ENCODE measurements at places on chromosomes 3 and 15.

- peak; percentile 68 for DNase-seq
Measured at GRCh38 chr15:101258238-101259144, 6.6 kb upstream of the CHSY1 start.

DNA sequence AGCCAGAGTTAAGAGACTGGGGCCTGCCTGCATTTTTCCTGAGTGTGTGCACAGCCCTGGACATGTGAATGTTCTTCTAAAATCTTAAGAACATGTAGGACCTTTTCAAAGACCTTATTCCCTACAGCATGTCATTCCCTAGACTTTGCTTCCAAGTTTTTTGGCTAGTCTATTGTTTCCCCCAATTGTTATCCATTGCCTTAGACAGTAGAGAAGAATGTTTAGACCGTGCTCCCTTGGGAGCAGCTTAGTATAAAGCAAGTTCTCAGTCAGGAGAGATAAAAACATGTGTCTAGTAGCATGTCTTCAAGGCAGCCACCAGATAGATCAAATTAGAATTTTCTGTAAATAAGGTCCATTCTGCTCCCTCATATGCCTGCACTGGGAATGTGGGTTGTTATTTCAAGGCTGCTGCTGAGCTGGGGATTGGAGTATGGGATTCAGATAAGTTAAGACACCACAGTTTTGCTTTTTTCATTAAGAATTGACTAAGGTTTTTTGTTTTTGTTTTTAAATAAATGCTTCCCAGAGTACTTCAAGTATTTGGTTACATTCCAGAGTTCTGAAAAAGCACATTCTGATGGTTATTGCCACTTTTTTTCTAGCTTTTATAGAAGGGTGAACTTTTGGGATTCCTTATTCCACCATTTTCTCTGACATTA lies 246.7 kb downstream of the RORA start:
- no peak for DNase-seq

- DNase-seq: no peak
Measured at GRCh38 chr15:29452881-29453731, 183.5 kb upstream of the NSMCE3 start.

DNA sequence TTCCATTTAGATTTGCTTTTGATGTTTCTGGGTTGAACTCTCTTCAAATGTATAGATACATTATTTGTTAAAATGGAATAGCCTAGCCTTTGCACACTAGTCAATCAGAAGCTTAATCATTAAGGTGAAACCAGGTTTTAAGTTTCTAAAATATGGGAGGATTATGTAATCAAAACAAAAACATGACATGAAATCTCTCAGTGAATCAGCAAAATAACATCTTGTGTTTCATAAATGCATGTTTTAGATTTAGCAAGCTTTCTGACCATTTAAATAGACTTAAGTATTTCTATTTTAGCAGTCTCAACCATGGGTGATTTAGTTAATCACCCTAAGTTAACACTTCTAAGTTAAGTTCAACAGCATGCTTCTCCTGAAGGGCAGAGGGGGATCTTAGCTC lies 11.3 kb downstream of the GTF2E1 start:
- DNase-seq: no peak

DNA sequence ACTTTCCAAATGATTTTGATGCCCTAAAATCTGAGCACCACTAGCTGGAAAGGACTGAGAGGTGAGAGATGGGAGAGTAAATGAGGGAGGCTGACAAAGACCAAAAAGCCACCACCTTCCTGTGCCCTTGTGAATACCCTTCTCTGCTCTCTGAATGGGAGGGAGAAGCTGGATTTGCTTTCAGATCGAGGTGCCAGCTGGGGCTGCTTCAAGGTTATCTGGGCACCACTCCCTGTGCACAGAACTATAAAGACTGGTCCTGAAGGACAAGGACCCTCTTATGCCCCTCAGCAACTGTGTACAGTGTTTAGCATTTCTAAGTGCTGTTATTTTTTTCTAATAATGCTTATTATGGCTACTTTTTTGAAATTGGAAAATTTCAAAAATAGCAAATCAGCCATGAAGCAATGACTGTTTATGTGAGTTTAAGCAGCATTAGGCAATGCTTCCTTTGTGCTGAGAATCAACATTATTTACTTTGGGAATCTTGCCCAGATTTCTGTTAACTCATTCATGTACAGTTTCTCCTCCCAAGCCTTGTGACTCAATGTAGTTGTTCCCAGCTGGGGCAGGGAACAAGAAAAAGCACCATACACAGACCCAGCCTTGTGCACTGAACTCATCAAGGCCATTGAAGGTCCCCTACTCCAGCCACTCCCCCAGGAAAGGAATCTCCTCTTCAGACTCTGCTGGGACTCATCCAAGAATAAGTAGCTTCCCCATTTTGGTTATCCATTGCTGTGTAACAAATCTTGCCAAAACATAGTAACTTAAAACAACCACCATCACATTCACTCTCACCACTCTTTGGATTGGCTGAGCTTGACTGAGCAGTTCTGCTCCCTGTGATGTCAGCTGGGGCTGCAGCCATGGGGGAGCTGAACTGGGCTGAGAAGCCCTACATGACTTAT lies 37.3 kb upstream of the CDV3 start:
- no peak for DNase-seq

GRCh38 chr3:24506966-24507775 lies 12.5 kb upstream of the THRB start:
- DNase-seq: no peak

DNA sequence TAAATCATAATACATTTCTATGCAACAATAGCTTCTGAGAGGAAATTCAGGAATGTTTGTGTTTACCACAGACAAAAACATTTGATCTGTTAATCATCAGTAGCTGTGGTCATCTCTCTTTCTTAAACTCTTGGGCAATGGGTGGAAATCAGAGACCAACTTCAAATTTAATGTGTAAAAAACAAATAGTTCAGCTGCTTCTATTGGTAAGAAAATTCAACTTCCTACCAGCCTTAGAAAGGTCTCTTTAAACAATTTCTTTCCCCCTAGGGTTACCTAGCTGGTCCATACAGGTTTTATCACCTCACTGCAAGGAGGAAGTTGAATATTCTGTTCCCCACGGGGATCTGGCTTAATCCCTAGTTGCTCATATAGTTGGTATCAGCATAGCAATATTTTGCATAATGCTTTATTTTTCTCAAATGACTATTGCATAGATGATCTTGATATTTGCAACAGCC lies 20.3 kb upstream of the PPP4R2 start:
- no peak for DNase-seq

DNA sequence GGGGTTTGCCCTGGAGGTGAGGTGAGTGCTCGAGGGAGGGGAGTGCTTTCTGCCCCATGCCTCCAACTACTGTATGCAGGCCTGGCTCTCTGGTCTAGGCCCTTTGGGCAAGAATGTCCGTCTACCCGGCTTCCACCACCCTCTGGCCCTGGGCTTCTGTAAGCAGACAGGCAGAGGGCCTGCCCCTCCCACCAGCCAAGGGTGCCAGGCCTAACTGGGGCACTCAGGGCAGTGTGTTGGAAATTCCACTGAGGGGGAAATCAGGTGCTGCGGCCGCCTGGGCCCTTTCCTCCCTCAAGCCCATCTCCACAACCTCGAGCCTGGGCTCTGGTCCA lies 9.4 kb downstream of the DLL4 start:
- DNase-seq: no peak

Data from CD4-positive, alpha-beta T cell treated with Interleukin-15 for 4 hours (primary cell).